ENCODE measurements at places on chromosomes 7 and 10.
A peak's percentile ranks its signal among the peaks of the same experiment; 100 is the strongest.

DNA sequence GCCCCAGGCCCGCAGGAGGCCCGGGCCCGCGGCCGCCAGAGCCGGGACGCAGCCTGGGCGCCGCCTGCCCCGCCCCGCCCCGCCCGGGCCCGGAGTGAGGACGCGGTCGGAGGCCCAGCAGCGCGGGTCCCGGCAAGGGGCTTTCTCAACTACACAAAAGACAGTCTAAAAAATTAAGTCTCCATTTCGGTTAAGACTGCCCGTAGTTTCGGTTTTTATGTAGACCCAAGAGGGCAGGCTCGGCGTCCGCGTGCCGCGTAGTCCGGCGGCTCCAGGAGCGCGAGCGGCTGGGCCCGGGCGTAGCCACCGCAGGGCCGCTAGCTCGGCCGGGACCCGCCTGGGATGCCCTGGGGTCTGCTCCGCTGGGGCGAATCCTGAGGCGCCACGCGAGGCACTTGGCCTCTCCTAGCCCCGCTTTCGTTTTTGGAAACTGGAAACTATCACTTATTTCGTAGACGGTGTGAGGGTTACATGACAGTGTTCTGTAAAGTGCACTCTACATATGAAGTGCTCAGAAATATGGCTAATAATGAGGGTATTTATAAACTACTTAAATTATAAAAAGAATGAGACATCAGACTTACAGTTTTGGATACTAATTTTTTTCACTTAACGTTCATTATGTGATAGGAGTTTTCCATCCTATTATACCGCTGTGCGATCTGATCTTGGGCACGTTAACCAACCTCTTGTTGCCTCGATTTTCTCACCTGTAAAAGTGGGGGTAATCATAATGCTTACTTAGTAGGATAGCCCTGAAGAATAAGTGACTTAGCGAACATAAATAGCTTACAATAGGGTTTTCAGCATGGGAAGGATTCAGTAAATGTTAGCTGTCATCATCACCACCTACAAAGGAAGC, 573 bp downstream of the BLVRA start:
- peak; percentile 6 for DNase-seq

DNA sequence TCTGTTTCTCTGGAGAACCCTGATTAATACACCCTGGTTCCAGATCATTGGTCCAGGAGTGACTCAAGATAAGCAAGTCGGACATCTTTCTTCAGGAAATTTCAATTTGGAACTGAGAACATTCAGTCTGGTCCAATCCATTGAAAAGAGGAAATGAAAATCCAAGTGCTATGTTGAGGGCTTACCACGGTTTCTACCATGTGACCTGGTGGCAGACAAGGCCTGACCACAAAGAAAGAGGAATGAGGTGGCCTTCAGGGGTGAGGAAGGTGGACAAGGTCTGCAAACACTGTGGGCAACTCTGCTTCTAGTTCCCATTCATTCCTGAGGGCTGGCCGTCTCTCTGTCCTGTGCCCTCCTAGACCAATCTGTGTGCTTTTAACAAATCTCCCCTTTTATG, 149.2 kb upstream of the GHITM start:
- DNase-seq = peak; percentile 84

DNA sequence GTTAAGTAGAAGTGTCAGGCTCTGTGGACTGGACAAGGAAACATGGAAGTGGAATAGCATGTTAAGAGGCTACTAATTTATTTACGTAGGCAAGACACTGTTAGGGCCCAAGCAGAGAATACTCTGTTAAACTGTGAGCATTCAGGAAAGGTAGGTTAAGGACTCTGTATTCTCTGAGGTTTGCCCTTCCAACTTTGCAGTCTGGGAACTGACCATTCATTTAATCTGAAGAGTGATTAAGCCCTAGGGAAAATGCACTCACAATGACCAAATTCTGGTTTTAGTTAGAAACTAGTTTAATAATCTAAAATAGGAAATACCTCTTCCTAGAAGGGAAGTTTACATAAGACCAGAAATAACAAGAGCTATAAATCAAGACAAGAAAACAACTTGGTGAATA, 266.6 kb downstream of the SUGCT start:
- no peak for DNase-seq

DNA sequence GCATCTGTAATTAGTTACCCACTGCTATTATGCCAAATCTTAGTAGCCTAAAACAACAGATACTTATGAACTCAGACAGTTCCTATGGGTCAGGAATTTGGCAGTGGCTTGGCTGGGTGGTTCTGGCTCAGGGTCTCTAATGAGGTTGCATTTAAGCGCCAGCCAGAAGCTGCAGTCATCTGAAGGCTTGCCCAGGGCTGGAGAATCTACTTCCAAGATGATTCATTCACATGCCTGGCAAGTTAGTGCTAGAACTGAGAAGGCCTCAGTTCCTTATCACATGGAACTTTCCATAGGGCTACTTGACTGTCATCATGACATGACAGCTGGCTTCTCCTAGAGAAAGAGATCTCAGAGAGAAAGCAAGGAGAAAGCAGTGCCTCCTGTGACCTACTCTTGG, 121.3 kb downstream of the AVL9 start:
- peak; percentile 15 for DNase-seq

- DNase-seq = peak; percentile 5
Measured at GRCh38 chr10:55630491-55631056, 730.5 kb downstream of the ZWINT start.

GRCh38 chr10:122285506-122286444, 14.7 kb downstream of the BTBD16 start:
- no peak for DNase-seq

GRCh38 chr10:12978891-12979290, 22.6 kb downstream of the CCDC3 start:
- DNase-seq = no peak

DNA sequence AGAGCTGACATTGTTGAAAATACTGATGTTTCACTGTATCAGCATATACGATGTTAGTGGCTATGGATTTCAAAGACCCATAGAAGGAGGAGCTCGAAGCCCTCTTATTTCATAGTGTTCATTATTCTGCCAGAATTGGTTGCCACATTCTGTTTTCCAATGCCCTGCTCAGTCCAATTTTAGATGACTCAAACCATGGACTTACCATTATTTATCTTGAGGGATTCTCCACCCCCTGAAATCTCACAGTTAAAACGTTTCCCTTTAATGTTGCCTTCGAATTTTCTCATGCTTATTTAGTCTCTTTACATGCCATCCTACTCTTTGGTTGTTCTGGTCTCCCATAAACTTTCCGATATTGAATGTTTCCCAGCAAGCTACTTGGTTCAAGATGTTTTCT, 264.5 kb downstream of the HDAC9 start:
- no peak for DNase-seq

DNA sequence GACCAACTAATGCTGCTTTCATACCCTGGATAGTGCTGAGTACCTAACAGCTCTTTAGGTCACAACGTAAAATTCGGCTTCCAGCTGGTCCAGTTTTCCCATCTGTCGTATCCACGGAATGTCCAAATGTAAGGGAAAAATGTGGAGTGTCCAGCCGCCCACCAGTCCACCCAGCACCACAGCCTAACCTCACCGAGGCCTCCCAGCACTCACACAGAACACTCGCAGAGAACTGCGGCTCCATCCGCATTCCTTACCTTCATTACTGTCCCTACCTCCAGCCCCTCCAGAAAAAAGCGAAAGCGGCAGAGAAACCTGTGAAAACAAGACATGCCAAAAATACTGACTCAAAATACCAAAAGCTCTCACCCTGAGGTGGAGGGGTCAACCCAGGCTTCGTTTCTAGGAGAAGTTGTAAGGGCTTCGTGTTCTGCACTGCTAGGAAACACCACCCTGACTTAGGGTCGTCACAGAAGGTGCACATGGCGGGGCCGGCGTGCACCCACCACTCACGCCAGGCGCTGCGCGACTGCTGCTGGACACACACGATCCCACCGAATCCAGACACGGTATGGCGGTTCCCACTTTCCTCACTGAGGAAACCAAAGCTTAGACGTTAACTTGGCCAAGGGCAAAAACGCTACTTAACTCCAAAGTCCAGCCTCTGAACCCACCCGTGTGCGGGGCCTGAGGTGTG, 73.9 kb downstream of the AMZ1 start:
- DNase-seq = no peak

DNA sequence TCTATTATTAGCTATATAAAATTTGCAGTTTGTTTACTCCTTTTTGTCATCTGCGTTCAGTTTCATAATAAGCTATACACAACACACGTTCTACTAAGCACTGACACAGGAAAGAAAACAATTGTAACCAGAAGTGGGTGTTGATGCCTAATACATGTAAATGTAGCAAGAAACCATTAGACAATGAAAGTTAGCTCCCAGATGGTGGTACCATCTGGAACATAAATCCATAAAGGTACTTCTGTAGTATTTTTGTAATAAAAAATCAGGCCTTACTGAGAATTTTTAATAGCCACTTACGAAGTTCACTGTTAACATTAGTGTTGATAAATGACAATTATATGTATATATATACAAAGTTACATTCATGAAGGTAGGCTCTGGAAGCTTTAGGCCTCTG, 194.7 kb downstream of the KCND2 start:
- no peak for DNase-seq

- no peak for DNase-seq
Measured at GRCh38 chr10:1715821-1716220, 21.5 kb downstream of the ADARB2 start.

DNA sequence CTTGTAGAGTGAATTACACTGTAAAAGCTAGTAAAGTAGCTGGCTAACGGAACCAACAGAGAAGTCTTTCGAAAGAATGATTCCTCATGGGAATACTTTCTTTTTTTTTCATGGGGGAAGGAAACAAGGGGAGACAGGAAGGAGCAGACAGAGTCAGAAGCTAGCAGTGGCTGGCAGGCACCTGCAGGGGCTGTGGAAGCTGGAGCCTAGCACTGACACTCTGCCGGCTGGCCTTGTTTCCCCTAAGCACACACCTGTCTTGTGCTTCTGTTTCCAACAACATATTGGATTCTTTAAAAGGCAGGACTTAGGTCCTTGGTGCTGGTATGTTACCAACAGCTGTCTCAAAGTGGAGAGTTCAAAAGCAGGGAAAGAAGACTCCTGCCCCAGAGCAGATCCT, 24.7 kb downstream of the NOD1 start:
- DNase-seq = no peak

DNA sequence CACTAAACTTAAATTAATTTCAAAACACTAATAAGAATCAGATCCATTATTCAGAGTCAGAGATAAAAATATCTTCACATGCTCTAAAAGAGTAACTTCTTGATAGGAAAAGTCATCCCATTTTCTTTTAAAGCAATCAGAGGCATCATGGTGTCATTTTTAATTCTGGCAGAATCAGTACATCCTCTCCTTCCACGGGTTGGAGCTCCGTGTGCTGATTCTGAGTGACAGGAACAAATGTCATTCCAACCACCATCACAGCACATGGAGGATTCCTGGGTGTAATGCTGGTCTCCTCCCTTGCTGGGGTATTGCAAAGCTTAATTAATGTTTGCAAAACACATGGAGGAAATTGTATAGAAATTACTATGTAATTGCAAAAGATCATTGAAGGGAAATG, 114.5 kb upstream of the IMMP2L start:
- no peak for DNase-seq

DNA sequence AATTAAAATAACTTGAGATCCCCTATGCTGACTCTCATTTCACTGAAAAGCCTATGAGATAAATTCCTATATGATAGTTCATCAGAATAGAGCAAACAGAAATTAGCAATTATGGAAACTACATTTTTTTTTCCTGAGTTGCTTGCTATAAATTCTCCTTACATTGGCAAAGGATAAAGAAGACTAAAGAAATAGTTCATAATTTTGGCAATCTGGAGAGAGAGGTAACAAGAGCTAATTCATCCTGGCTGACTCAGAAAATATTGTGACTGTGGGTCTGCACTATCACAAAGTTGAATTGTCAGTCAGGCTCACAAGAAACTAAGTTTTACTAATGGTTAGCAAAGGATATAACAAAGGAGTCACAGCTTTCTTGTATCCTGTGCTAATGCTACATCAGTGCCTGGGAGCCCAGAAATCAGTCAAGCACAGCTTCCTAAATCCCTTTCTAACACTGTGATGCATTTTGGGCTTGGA, 483.0 kb downstream of the MAGI2 start:
- DNase-seq = no peak

DNA sequence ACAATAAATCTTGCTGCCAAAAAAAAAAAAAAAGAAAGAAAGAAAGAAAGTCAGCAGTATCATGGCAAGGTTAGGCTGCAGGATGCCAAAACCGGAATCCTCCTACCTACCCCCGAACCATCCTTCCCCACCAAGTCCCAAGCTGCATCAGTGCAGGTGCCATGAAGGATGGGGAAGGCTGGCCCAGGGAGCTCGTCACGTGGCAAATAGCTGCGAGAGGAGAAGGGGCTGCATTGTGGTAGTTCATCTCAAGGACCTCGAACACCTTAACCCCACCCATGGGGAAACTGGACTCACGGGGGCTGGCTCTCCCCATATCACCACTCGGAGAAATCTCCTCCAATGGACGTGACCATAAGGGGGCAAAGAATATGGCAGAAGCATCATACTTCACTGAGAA, 86.2 kb downstream of the TACC2 start:
- no peak for DNase-seq

DNA sequence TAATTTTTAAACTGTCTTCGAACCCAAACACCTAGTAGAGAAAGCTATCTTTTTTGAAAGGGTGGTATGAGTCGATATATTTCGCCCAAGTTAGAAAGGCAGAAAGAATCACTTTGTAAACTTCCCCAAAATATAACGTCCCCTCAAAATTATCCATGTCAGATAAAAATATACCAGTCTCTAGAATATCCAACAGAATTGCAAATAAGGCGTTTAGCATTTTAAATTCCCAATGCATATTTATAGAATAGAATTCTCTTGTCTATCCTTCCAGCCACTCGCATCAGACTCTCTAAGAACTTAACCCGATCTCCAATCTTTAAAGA, 2.1 kb downstream of the CTBP2 start:
- DNase-seq = no peak

- DNase-seq = no peak
Measured at GRCh38 chr7:93877742-93878141, 12.8 kb downstream of the TFPI2 start.

GRCh38 chr7:140203556-140203955, 26.8 kb upstream of the KDM7A start:
- DNase-seq = no peak

DNA sequence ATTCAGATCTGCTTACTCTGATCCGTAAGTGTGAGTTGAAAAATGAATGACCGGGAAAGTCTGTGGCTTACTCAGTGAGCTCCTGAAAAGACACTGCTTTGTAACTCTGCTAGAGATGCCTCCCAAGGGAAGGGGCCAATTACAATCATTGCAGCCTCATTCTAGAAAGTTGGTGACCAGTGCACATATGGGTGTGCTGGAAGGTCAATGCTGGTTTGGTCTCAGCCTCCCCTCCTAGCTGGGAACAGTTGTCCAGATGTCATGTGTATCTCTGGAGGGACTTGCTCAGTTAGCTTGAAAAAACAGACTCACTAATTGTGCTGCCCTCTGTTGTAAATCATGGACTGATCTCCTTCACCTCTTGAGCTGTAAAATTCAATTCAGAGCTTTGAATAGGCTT, 405.0 kb downstream of the ADRA2A start:
- no peak for DNase-seq

DNA sequence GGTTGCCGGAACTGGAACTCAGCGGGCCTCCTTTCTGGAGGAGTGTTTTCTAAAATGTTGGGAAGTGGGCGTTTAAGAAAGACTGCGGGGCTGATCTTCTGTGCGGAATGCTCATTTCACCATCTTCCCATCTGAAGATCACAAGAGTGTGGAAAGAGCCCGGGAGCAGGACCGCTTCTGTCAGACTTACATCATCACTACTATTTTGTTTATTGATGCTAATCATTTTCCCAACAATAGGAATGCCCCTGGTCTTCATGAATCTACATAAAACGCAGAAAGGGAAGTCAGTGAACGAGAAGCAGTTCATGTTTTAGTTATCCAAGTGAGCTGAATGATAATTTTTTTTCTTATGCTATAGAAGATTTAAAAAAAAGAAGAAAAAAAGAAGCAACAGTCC, 447.8 kb upstream of the MKI67 start:
- DNase-seq = no peak
